ENCODE measurements at places on chromosomes 4 and X. TPM values are rescaled to one million over a fixed set of nuclear protein-coding genes. Genes with fewer than 3 reads are reported as not detected.

CABS1 gene
- total RNA-seq, result not detected

CHRDL1 gene
- 8.7 TPM for total RNA-seq

ADH4 gene
- 5.9 TPM for total RNA-seq

GASK1B gene
- total RNA-seq, result 38.6 TPM

TLR10 gene
- 2.0 TPM for total RNA-seq

IL21 gene
- total RNA-seq, result not detected

DAPP1 gene
- 10.1 TPM for total RNA-seq

ANOS1 gene
- 2.3 TPM for total RNA-seq

CBR4 gene
- 28.6 TPM for total RNA-seq

COX7B2 gene
- total RNA-seq, result not detected

DNA sequence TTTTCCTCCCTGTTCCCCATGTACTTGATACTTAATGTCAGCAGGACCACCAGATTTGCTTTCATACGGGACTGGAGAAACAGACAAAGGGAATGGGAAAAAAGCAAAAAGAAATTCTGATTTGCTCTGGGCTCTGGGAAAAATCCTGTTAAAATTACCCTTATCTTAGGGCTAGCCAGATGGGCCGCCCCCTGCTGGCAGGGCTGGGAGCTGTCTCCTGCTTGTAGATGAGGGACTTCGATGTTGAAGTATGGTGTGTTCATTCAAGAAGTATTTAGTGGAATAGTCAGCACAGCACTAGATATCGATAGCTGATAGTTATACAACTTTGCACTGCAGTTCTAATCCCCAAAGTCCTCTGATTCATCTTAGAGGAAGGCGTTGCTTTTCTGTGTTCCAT, 45.8 kb downstream of the BCORL1 start:
- DNase-seq, result no peak

DNA sequence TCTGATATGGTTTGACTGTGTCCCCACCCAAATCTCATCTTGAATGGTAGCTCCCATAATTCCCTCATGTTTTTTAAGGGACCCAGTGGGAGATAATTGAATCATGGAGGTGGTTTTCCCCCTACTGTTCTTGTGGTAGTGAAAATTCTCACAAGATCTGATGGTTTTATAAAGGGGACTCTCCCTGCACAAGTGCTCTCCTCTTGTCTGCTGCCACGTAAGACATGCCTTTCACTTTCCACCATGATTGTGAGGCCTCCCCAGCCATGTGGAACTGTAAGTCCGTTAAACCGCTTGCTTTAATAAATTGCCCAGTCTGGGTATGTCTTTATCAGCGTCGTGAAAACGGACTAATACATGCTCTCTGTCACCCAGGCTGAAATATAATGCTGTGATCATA, 200.9 kb upstream of the SLIT2 start:
- no peak for DNase-seq

GRCh38 chr4:146278986-146279385, 64.6 kb downstream of the REELD1 start:
- DNase-seq, result no peak

GRCh38 chrX:53486285-53486684, 52.1 kb upstream of the HSD17B10 start:
- DNase-seq, result no peak

DNA sequence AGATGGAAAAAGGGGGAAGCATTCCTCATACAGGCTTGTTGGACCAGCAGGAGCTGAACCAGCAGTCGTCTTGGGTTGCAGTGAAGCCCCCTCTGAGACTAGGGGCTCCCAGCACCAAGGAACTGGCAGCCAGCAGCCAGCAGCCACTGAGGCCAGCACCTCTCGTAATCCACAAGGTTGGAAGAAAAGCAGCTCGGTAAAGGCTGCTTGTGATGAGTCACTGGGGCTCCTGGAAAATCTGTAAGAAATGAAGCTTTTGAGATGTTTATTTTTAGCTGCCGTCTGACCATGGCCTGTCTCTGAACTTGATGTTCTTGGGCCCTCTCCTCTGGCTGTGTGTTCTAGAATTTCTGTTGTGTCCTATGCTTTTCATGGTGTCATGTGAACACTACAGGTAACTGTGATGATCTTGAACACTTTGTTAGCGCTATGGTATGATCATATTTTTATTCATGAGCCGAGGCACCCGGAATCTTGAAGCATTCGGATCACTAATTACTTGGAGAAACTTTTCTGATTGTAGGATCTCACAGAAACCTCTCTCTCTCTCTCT, 18.6 kb downstream of the CLCN4 start:
- DNase-seq, result no peak

GRCh38 chr4:181420950-181421349, 822.3 kb upstream of the TENM3 start:
- DNase-seq, result no peak

- DNase-seq, result no peak
Measured at GRCh38 chr4:162793571-162793970, 373.1 kb downstream of the NAF1 start.

GRCh38 chr4:99028187-99028586, 32.7 kb downstream of the METAP1 start:
- DNase-seq, result no peak

- DNase-seq, result peak; percentile 18
Measured at GRCh38 chr4:23373261-23373660, 516.6 kb downstream of the PPARGC1A start.

DNA sequence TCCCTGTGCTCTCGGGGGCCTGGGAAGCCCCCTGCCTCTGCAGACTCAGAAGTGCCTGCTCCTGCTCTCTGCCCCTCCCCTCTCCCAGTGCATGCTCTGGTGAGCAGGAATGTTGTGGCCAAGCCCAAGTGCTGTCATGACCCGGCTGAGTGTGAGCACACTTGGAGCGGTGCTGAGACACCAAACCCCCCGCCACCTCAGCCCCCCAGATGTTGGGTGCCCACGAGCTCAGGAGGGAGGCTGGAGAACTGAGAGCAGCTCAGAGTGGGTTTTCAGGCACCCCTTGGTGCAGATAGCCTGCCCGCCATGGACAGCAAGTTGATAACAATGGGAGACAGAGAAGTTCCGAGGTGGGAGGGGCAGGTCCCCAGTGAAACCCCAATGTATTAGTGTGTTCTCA, 477.4 kb downstream of the ACTRT1 start:
- no peak for DNase-seq

- no peak for DNase-seq
Measured at GRCh38 chr4:44679060-44679459, 840 bp downstream of the GUF1 start.

DNA sequence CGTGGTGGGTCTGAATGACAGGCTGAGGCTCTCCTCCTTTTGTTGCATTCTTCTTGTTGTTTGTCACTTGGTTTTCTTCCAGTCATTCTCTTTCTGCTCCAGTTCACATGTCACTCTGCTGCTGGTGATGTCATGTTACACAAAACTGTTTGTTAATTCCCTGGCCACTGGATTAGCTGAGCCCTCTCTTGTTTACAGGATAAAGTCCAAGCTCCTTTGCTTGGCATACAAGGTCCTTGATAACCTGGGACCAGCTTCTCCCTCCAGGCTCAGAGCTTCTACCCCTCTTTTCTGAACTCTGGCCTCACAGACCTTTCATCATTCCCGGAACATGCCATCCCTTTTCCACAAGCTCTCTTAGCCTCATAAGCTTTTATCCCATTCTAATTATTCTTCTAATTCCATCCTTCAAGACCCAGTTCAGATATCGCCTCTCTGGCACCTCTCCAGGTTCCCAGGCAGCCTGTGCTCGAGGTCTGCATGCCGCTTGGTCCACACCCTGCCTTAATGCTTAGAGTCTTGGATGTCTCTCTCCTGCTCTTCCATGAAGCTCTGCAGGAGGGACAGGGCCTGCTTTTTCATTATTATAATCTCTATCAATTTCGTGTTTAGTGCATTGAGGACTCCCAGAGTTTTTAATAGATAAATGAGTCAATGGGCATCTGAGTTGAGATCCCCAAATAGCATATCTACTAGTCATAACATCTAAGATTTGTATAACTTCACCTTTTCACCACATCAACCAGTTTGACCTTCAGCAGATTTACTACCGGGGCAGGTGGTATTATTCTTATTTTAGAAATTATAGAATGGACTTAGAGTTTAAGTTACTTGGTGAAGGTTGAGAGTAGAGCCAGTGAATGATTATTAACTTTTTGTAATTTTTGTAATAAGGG, 98.7 kb downstream of the TMEM131L start:
- no peak for DNase-seq

GRCh38 chr4:12138488-12138887, 709.8 kb upstream of the HS3ST1 start:
- DNase-seq, result no peak

- no peak for DNase-seq
Measured at GRCh38 chr4:142396279-142396678, 449.8 kb downstream of the INPP4B start.

GRCh38 chr4:99201690-99202089, 17.4 kb downstream of the ADH6 start:
- DNase-seq, result no peak

DNA sequence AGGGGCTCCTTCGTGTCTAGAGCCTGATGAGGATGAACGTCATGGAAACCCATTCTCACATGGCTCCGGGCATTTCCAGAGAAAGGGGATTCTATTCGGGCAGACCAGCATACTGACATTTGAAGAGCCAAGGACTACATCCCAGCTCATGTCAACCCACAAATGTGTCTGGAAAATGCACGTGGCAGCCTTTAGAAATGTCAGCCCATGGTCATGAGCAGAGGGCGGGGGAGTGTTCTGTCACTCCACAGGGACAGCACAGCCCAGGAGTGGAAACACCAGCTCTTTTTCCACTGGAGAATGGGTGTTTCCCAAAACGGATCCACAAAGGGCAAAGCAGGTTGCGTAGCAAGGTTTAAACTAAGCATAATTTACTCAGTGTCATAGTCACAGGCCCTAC, 207.0 kb downstream of the BCOR start:
- DNase-seq, result no peak

- DNase-seq, result no peak
Measured at GRCh38 chr4:137993232-137993631, 248.9 kb downstream of the SLC7A11 start.

DNA sequence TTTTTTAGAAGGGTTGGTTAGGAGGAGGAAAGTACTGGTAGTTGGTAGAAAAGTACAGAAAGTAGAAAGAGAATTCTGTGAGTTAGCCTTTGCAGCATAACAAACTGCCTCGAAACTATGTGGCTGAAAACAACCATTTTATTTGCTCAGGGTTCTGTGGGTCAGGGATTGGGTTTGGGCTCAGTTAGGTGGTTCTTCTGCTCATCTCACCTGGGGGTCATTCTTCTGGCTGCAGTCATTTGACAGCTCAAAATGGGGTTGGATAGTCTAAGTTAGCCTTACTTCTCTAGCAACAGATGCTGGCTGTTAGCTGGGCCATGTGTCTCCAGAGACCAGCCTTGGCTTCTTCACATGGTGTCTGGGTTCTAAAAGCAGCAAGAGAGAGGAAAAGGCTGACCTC, 119.4 kb downstream of the SMIM20 start:
- DNase-seq, result no peak

DNA sequence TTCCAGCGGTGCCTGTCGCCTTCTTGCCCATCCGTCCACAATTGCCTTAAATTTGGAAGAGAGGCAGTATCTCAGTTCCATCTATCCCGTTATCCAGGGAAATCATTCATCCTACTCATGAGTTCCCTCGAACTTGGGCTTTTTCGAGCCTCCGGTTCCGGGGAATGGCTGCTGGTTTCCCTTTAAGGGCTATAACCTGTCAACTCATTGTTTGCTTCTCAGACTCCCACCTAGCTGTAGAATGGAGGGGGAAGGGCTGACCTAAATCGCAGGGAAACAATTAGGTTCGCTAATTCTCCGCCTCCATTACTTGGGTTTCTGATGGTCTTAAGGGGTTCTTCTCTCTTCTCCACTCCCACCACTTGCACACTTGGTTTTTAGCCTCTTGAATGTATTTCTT, 1.2 kb downstream of the UCHL1 start:
- no peak for DNase-seq

DNA sequence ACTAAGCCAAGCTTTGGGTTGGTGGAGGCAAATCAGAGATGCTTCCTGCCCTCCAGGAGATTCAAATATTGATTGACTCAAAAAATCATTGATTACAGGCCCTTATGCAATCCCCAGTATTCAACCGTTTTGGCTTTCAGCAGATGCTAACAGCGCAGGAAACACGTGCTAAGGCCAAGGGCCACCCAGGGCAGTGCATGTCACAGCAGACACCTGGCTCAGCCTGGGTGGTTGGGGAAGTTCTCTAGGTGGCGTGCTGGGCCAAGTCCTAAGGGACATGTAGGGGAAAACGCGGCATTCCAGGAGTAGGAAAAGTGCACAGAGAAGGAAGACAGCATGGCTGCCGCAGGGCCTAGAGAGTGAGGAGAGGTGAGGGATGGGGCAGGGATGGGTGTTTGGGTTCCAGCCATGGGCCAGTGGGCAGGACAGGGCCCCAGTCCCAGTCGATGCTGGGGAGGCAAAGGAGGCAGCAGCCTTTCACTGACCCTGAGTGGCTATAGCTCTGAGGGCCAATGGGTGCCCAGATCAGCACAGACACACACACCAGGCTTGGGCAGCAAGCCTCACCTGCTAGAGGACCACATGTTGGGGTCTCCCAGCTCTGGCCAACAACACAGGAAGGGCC, 239.1 kb downstream of the EVC2 start:
- DNase-seq, result no peak

DNA sequence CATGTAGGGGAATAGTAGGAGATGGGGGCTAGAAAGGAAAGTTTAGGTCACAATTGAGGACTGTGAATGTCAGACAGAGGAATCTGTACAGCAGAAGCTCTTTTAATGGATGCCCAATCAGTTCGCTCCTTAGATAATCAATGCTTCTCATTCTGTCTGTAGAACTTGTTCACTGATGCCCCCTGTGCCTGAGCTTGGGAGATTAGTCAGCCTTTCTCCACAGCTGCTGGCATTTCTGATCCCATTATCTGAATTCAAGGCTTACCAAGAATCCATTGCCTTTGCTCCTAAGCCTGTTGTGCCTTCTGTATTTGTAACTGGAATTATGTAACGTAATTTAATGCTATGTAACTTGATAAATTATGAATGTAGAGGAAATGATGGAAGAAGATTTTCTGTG, 53.2 kb upstream of the BBS12 start:
- DNase-seq, result no peak

DNA sequence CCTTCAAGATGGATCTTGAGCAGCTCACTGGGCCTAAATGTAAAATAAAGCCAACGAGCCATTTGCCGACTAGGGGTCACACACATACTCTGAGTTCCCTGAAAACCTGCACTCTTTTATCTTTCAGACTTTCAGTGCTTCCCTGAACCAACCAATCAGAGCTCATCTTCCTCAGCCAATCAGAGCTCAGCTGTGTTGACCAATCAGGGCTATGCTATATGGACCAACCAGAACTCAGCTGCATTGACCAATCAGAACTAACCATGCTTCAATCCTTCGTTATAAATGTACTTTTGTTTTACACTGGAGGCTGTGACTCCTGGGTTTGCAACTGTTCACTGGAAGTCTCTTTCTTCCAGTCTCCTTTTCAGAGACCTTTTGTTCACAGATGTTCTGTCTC, 19.3 kb downstream of the SLC25A53 start:
- DNase-seq, result peak; percentile 2

DNA sequence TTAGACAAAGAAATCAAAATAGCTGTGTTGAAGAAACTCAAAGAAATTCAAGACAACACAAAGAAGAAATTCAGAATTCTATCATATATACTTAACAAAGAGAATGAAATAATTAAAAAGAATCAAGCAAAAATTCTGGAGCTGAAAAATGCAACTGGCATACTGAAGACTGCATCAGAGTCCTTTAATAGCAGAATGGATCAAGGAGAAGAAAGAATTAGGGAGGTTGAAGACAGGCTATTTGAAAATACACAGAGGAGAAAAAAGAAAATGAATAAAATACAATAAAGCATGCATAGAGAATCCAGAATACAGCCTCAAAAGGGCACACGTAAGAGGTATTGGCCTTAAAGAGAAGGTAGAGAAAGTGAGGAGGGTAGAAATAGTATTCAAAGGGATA, 179.5 kb upstream of the SPIN4 start:
- no peak for DNase-seq
